ENCODE measurements at places on chromosomes 6 and 20. TPM values are rescaled to one million over a fixed set of nuclear protein-coding genes. Genes with fewer than 3 reads are reported as not detected.

SYNGAP1 gene
- 3.9 TPM for total RNA-seq

LPA gene
- total RNA-seq = not detected

ZNF311 gene
- total RNA-seq = 1.9 TPM

FNDC1 gene
- 0.14 TPM for total RNA-seq

PAQR8 gene
- 2.1 TPM for total RNA-seq

SIRPB2 gene
- total RNA-seq = not detected

TCF15 gene
- 0.09 TPM for total RNA-seq

HLA-DPA1 gene
- 2.8 TPM for total RNA-seq

NMBR gene
- not detected for total RNA-seq

ENPP5 gene
- 0.46 TPM for total RNA-seq

ARHGAP40 gene
- not detected for total RNA-seq

PI3 gene
- not detected for total RNA-seq

MOG gene
- total RNA-seq = not detected

PPP1R18 gene
- 36.7 TPM for total RNA-seq

TFAP2B gene
- total RNA-seq = not detected

KIF13A gene
- 72.6 TPM for total RNA-seq

EFCAB8 gene
- total RNA-seq = 0.28 TPM

MLN gene
- total RNA-seq = not detected

PMEPA1 gene
- 1.3 TPM for total RNA-seq

CALHM4 gene
- total RNA-seq = not detected

CNR1 gene
- not detected for total RNA-seq

CDKN1A gene
- 542 TPM for total RNA-seq

GRIK2 gene
- total RNA-seq = 3.5 TPM

QKI gene
- 79.8 TPM for total RNA-seq

PLCB4 gene
- 2.0 TPM for total RNA-seq

GNRH2 gene
- total RNA-seq = 0.09 TPM

PANK2 gene
- 52.4 TPM for total RNA-seq

LY6G6F gene
- not detected for total RNA-seq

TENT5A gene
- 47.5 TPM for total RNA-seq

TAP1 gene
- total RNA-seq = 41.5 TPM

SPATS1 gene
- not detected for total RNA-seq

SYTL3 gene
- total RNA-seq = 4.2 TPM

MAS1 gene
- total RNA-seq = 0.09 TPM

NCOA3 gene
- total RNA-seq = 22.6 TPM

TCP11 gene
- not detected for total RNA-seq

NRN1 gene
- total RNA-seq = not detected

SNAI1 gene
- total RNA-seq = 0.92 TPM

IL17F gene
- not detected for total RNA-seq

OVOL2 gene
- total RNA-seq = not detected

FAM83C gene
- total RNA-seq = not detected

TRIM10 gene
- not detected for total RNA-seq

DEFB124 gene
- not detected for total RNA-seq

Measured in smooth muscle cell of bladder (primary cell).